ENCODE measurements at places on chromosomes 11 and 22. TPM values are rescaled to one million over a fixed set of nuclear protein-coding genes. Genes with fewer than 3 reads are reported as not detected.

Gene OR51B4
- not detected for total RNA-seq

Gene SLC22A9
- not detected for total RNA-seq

Gene SCN4B
- total RNA-seq = 0.05 TPM

Gene FAM111B
- total RNA-seq = 69.0 TPM

Gene ACCS
- 9.0 TPM for total RNA-seq

Gene ZP1
- not detected for total RNA-seq

Gene TESMIN
- 9.5 TPM for total RNA-seq

DNA sequence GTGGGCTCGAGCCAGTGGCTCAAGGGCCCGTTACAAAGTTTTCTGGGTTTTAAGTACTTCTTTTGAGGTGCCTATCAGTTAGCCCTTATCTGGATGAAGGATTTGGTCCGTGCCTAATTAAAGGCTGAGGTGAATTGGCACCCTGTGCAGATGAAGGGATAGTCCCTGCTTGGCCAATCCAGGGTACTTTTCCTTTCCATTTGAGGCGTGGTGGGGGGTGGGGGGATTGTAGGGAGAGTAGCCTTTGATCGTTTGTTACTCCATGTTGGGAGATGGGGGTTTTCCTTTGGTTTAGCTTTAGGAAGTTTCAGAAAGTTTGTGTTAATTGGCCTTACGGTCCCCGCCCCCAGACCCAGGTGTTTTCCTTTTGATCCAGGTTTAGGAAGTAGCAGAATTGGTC lies 170.8 kb downstream of the DDX10 start:
- DNase-seq = no peak

DNA sequence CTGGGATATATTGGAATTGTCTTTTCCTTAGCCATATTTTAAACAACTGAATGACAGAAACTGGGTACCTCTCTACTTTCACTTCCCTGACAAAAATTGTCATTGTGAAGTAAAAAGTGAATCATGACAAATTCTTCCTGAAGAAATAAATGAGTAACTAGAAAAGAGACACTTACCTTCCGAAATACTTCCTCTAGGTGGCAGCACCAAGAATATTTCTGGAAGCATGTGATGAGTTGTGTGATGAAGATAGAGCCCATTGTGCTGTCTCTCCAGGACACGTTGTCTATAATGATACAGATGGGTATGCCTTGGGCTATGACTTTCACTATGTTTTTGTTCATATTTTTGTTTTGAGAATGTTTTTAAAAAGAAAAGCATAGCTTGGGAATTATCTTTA lies 21.5 kb downstream of the CASP4 start:
- DNase-seq = peak; percentile 54

DNA sequence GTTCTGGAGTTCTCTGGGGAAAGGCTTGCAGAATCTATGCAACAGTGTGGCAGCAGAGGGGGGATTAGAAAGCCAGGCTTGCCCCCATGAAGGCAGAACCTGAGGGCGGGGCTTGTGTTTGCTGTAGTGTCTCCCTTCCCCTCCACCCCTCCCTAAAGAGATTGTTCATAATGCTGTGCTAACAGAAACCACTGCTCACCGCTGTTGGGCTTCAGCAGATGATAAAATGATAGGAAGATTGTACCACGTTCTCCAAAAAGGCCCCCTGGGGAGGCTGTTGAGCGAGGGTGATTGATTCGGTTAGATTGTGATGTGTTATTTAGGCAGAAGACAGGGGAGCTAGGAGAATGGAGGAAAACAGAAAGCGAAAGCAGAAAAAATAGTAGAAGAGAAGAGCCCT lies 215.2 kb upstream of the NCAM1 start:
- DNase-seq = no peak

GRCh38 chr11:73077454-73077853 lies 64.7 kb downstream of the FCHSD2 start:
- DNase-seq = no peak

DNA sequence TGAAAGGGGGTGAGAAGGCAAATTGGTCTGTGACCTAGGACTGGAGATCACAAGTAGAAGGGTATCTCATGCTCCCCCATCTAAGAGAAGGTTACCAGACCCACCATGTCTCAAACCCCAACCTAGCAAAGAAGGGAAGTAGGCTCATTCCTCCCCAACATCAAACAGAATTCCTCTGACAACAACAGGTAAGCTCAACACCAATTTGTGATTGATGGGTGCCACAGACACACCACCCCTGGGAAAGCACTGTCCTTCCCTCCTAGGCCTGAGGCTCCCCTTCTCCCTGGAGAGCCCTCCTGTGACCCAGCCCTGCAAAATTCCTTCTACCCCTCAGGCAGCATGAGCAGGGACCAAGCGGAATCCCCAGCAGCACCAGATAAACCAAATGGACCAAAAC lies 154.3 kb downstream of the BUD13 start:
- DNase-seq = no peak

DNA sequence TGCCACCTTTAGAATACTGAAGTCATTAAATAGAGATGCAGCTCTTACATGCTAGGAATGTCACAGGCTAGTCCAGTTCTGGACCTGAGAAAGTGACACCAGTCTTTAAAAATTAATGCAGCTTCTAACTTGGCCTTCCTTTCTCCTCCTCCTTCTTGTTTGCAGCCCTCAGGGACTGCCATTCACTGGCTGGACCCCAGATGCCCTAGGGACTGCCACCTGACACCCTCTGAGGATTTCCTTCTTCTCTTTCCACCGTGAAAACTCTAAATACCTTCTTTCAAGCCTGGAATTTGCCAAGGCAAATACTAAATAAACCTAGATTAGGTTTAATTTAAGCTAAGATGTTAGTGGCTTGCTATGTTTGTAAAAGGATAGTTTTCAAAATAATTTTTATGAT lies 78.4 kb downstream of the MUC15 start:
- DNase-seq = no peak

DNA sequence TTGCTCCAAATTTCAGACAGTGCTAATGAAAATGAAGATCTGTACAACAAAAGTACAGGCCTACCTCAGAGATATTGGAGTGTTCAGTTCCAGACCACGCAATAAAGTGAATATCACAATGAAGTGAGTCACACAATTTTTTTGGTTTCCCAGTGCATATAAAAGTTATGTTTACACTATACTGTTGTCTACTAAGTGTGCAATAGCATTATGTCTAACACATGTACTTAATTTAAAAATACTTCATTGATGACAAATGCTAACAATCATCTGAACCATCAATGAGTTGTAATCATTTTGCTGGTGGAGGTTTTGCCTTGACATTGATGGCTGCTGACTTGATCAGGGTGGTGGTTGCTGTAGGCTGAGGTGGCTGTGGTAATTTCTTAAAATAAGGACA lies 60.6 kb upstream of the E2F8 start:
- DNase-seq = no peak

- DNase-seq = no peak
These were observed 69.5 kb downstream of the PRCP start for GRCh38 chr11:82830746-82831145.

DNA sequence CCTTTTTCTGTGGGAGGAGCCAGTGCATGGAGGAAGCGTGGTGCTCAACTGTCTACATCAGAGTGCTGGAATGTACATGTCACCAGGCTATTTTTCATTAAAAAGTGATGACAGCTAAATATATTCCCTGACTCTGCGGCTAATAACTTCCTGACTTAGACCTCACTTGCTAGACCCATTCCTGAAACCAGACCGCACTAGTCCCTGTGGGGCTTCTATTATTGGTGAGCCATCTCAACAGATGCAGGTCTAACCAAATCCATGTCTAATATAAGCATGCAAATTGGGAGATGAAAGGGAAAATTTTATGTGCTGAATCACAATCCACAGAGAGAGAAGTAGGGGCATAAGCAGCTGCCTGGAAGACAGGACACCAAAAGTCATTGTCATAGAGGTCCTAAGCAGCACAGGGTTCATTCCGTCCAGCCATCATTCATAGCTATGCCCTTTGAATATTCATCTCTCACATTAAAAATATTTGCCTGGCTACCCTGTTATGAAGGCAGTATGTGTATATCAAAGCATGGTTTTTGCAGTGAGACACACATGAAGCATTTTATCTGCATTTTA lies 110.9 kb upstream of the BLID start:
- no peak for DNase-seq

DNA sequence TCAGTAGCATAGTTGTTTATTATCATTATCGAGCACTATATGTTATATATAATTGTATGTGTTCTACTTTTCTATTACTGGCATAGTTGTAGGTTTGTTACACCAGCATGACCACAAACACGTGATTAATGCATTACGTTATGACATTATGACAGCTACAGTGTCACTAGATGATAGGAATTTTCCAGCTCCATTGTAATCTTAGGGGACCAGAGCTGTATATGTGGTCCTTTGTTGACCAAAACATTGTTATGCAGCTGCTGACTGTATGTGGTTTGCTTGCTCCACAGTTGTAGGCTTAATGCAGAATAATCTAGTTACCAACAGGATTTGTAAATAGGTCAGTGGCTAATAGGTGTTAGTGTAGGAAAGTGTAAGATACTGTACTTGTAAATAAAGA lies 66.1 kb downstream of the HSD17B12 start:
- no peak for DNase-seq

GRCh38 chr11:11036185-11036847 lies 178.5 kb upstream of the ZBED5 start:
- DNase-seq = no peak

- DNase-seq = no peak
These were observed 56.4 kb upstream of the CTTN start for GRCh38 chr11:70341881-70342429.

DNA sequence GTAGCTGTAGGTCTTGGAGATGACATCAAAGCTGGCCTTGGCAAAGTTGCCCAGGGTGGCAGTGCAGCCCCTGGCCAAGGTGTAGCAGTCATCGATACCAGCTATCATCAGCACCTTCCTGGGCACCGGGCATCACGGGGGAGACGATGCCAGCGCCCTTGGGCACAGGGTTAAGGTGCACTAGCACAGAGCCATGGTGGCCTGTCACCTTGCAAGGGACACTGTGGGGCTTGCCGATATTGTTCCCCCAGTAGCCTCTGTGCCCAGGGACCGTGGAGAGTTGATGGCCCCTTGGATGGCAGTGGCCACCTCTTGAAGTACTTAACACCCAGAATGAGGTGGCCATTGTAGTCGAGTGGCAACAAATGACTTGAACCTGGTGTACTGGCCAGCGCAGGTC lies 44.4 kb upstream of the FTH1 start:
- DNase-seq = no peak

GRCh38 chr22:20807315-20807752 lies 33.4 kb downstream of the SERPIND1 start:
- no peak for DNase-seq

- no peak for DNase-seq
These were observed 44.5 kb upstream of the CHRM4 start for GRCh38 chr11:46436113-46436512.

DNA sequence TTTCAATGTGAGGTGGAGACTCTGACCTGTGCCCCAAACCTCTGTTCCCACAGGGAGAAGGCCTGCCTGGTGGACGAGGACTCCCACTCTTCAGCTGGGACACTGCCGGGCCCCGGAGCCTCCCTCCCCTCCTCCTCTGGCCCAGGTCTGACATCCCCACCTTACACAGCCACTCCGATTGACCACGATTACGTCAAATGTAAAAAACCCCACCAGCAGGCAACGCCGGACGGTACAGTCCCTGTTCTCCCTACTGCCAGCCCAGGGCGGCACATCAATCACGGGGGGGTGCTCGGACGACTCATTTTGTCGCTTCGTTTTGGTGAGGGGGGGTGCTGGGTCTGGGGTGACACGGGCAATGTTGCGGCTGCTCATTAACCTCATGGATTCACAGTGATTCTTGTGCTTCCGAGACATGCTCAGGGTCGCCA lies 83.3 kb upstream of the SUSD2 start:
- DNase-seq = no peak

DNA sequence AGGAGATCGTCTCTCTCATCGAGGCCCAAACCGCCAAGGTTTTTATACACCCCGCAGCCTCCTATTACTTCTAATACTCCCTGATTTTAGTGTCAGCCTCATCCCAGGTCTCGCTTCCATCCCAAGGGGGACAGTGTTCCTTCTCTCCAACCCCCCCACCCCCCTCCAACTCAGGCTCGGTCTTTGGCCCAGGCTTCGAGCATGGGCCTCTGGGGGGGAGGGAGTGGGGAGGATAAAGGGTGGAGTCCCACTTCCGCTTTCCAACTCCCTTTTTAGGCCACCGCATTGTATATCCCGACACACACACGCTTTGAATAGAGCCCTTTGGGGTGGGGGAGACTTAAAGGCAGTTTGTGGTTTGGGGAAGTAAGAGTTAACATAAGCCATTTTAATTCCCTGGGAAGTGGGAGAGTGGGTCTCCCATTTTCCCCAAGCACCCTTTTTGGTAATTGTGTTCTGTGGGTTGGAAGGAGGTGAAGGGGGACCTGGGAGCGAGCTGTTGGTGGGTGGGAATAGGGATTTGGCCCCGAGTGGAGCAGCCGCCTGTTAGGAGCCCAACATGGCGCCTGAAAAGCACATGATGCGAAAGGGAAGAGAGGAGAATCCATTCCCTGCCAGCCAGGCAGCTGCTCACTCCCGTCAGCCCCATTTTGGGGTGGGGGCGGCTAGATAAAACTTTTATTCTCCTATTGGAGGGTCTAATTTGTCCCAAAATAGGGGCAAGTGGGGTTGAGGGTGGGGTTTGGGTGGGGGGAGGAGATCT lies 844 bp downstream of the PCF11 start:
- DNase-seq = peak; percentile 60

DNA sequence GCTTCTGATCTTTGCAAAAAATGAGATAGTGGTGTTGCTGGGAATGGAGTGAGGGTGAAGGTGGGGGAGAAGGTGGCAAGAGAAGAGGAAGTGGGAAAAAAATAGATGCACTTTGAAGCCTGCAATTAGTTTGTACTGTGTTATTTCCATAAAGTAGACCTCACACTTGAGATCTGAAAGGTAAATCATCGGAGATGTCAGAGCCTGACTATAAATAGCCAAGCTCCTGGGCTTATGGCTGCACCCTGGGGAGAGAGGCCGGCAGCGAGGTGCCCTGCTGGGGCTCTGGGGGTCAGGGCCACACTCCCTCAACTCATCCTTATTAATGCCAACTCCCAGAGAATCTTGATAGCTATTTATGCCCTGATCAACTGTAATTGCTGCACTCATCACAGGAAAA lies 134.4 kb downstream of the NXPE2 start:
- no peak for DNase-seq

DNA sequence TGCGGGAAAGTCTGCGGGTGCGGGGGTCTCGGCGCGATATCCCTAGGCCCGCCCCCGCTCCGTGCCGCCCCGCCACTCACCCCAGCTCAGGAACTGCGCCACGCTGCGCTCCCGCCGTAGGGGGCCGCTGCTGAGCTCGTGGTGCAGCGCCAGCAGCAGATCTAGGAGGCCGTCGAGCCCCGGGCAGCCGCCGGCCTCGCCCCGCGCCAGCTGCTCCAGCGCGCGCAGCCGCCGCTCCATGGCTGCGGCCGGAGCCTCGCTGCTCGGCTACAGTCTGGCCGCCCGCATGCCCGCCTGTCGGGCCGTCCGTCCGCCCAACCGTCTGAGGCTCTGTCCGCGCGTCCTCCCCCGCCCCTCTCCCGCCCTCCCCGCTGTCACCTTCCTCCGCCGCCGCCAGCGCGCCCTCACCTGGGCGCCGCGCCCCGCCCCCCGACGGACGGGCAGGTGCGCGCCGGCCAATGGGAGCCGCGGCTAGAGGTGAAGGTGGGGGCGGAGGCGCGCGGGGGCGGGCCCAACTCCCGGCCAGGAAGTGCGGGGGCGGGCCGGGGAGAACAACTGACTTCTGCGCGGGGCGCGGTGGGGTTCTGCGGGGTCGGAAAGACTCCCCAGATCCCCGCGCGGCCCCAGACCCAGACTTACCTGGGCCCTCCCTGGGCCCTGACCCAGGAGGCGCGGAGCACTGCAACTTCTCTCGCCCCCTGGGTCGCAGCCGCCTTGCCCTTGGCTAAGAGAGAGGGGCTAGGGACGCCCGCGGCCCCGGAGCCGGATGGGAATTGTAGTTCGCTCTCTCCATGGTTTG lies at the start of gene CDC42BPG:
Gene CDC42BPG, minus strand, starts transcription at position 324 of the 799 bp plus-strand sequence. Its CDS starts 84 bp downstream, at position 240.
- peak; percentile 73 for DNase-seq

GRCh38 chr11:125701858-125702621 lies 21.4 kb upstream of the ACRV1 start:
- no peak for DNase-seq
